Activated T-cell treated with anti-CD3 and anti-CD28 coated beads, Interleukin-2, amount 50 U/mL, for 72 hours (primary cell): ENCODE measurements at places on chromosomes 5 and 9. TPM values are rescaled to one million over a fixed set of nuclear protein-coding genes. Genes with fewer than 3 reads are reported as not detected.

RIGI gene
- total RNA-seq, result 8.6 TPM

IL13 gene
- 8.0 TPM for total RNA-seq

PCDHGA9 gene
- 0.09 TPM for total RNA-seq

ANKRD31 gene
- 0.58 TPM for total RNA-seq

SPATA31A6 gene
- not detected for total RNA-seq

PLEKHG4B gene
- not detected for total RNA-seq

SPINK13 gene
- not detected for total RNA-seq

FAM120AOS gene
- total RNA-seq, result 36.7 TPM

SURF2 gene
- 14.7 TPM for total RNA-seq

IFNA13 gene
- total RNA-seq, result not detected

WHRN gene
- total RNA-seq, result 7.1 TPM

MYMK gene
- not detected for total RNA-seq

HMCN2 gene
- 0.12 TPM for total RNA-seq

PCDHGB2 gene
- 0.34 TPM for total RNA-seq

SLC46A2 gene
- total RNA-seq, result not detected

PCDHGA1 gene
- 0.05 TPM for total RNA-seq

ADAMTSL1 gene
- total RNA-seq, result not detected

PPIC gene
- total RNA-seq, result not detected

FBXL17 gene
- total RNA-seq, result 14.5 TPM

BARHL1 gene
- not detected for total RNA-seq

ELAVL2 gene
- not detected for total RNA-seq

ITGA2 gene
- 1.7 TPM for total RNA-seq

LECT2 gene
- total RNA-seq, result not detected

NME5 gene
- total RNA-seq, result not detected

TMC1 gene
- total RNA-seq, result not detected

ACTBL2 gene
- total RNA-seq, result not detected
